Ovary (tissue), 10 donors: ENCODE measurements at places on chromosomes 1 and 21. TPM values are rescaled to one million over a fixed set of nuclear protein-coding genes. Genes with fewer than 3 reads are reported as not detected.

The ITLN2 gene
- 2.9 TPM for total RNA-seq

The NFIA gene
- total RNA-seq: 91.9 TPM

DNA sequence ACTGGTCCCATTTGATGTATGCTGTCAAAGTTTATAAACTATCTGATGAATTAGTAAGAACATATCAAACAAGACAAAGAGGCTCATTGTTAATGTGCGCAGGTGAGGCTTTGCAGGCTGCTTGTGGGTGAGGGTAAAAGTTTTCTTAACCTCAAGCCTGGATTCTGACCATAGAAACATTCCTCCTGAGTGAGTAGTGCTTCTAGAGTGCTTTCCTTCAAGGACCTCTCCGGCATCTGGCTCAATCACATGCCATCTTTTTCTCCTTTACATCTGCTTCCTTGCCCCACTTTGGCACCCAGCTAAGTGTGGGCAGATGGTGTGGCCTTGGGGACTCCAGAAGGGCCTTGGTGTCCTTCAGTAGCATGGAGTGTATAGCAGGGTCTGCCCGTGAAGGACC is 104.0 kb downstream of the ROR1 start:
- DNase-seq: no peak
- H3K27me3 ChIP-seq: no peaks in the 10 kb centered on the region
- H3K4me3 ChIP-seq: no peak overlapping the region
- no peaks in the 10 kb centered on the region for H3K36me3 ChIP-seq
- no peak overlapping the region for H3K27ac ChIP-seq

DNA sequence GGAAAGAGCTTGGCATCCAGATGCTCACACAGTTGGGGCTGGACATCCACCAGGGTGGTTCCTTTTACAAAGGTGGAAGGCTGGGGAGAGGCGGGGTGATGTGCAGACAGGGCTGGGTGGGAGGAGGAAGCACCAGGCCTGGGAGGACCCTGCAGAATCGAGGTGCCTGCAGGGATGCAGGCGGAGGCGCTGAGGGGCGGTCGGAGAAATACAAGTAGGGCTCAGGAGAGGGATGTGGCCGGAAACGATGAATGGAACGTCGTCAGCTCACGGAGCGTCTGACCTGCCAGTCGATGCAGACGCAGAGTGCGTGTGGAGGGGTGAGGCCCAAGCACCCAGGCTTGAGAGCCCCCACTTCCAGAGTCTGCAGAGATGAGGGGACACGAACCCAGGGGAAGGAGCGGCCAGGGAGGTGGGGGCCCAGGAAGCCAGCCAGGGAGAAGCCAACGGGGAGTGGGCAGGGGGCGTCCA is 63.4 kb downstream of the TRIM11 start:
- no peaks in the 10 kb centered on the region for H3K36me3 ChIP-seq
- no peaks in the 10 kb centered on the region for H3K4me1 ChIP-seq
- DNase-seq: peak; percentile 5
- no peaks in the 10 kb centered on the region for H3K27me3 ChIP-seq

The PHF13 gene
- 29.3 TPM for total RNA-seq

DNA sequence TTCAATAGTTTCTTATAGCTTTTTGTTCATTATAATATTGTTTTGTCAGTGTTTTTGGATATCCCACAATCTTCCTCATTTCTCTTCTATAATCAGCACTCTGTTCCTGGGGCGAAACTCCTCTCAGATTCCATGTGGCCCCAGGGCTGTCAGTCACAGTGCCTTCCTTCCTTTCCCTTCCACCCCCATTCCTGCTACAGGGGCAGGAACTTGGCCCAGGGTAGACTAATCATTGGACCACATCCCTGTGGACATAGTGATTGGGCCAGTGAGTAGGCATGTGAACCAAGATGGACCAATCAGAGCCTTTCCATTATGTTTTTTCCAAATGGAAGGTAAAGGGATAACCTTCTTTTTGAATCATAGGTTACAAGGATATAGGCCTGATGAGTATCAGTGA is 78.3 kb downstream of the PGM1 start:
- H3K36me3 ChIP-seq: no peaks in the 10 kb centered on the region
- DNase-seq: no peak
- H3K4me3 ChIP-seq: no peak overlapping the region
- H3K27me3 ChIP-seq: no peaks in the 10 kb centered on the region
- peaks cover 7% of the 10 kb centered on the region for H3K4me1 ChIP-seq

The HPCA gene
- 0.66 TPM for total RNA-seq

DNA sequence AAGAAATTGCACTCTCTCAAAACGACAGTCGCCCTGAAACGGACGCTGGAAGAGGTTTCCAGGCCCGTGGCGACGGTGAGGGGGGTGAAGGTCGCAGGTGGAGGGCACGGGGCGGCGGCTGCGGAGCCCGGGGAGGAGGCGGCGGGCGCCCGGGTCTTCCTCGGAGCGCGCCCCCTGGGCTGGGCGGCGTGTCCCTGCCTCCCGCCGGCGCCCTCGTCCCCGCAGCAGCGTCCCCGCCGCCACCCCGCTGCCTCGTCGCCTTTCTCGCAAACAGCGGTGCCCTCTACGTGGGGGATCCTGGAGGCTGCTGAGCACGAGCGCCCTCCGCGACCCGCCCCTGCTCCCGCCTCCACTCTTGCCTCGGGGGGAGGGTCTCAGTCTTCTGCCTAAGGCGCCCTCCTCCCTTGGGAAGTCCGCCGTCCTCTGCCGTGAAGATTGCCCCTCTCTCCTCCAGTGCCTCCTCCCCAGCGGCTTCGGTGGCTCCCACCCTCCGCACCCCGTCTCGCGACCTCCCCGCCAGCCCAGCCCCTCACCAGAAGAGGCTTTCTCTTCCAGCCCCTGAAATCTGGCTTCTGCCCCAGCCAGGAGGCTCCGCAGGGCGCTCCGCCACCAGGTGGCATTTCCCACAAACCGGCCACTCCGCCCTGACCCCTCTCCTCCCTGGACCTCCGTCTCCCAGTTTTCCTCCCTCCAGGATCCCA is 227.4 kb downstream of the SDCCAG8 start:
- no peaks in the 10 kb centered on the region for H3K36me3 ChIP-seq
- peak; percentile 38 for DNase-seq
- peak overlapping the region; percentile 15 for H3K4me3 ChIP-seq
- peak overlapping the region; percentile 5 for H3K27ac ChIP-seq

DNA sequence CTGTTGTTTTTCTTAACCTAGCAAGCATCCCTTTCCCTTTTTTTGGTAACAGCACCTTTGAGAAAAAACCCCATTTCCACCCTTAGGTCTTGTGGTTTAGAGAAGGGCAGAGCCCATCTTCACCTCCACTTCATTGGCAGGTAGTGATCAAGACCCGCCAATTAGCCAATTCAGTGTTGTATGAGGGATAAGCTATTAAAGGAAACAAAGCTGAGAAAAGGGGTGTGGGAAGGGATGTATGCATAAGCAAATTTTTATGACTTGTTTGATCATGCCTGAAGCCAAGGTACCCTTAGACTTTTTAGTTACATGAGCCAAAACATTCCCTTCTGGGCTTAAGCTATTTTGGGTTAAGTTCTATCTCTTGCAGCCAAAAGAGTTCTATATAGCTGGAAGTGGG is 3.6 kb upstream of the ZNF697 start:
- no peak overlapping the region for H3K27ac ChIP-seq
- peaks cover 13% of the 10 kb centered on the region for H3K4me1 ChIP-seq
- H3K4me3 ChIP-seq: no peak overlapping the region
- no peaks in the 10 kb centered on the region for H3K36me3 ChIP-seq
- no peak for DNase-seq
- H3K27me3 ChIP-seq: no peaks in the 10 kb centered on the region

The RUNX1 gene
- total RNA-seq: 11.5 TPM

The LCE1D gene
- total RNA-seq: not detected

The CACNA1E gene
- 0.15 TPM for total RNA-seq

DNA sequence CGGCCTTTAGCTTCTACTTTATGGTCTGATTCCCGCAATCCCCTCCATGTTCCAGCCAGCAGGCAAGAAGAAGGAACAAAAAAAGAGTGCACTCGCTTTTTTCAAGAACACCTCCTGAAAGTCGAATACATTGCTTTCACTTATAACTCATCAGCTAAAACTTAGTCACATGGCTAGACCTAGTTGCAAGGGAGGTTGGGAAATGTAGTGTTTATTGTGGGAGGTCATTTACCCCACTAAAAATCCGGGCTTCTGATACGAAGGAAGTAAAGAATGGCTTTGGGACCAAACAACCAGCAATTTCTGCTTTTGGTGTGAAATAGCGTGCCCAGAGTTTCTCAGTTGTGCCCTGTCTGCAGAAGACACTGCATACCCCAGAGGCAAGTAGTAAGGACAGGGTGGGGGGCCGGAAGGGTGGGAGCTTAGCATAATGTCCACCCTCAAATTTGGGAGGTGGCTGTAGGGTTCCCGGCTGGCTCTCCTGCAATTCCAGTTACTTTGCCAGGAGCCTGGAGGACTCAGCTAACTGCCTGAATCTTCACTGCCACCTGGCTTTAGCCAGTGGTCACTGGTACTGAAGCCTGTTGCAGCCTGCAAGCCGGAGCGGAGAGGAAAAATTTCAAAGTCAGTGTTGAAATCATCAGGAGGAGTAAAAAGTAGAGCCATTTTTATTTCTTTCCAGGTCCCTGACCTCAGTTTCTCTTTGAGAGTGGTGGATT is 57.7 kb upstream of the F3 start:
- no peak overlapping the region for H3K4me3 ChIP-seq
- peaks cover 1% of the 10 kb centered on the region for H3K4me1 ChIP-seq
- H3K36me3 ChIP-seq: no peaks in the 10 kb centered on the region
- no peaks in the 10 kb centered on the region for H3K27me3 ChIP-seq
- DNase-seq: peak; percentile 71

DNA sequence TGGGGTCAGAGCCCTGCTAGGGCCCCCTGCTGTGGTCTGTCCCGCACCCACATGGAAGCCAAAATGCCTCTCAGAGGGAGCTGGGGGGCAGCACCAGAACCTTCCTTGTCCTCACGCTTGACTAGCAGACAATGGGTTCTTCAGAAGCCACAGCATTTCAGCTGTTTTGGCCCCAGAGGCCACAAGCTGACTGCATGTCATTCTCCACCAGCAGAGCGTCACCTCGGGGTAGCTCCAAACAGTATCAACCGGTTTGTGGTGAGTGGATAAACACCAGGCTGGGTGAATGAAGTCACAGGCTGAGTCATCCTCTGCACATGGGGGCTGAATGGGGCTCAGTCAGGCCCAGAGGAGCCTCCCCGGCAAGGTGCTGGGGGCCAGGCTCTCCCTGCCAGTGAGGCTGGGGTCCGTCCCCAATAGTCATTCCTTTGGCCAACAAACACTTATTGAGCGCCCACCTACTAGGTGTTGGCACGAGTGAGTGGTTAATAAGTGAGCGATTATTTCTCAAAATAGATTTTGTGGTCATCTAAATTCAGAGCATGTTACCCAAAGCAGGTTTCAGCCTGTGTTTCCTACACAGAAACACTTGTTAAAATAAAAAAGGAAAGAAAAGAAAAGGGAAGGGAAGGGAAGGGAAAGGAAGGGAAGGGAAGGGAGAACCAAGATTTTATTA is 9.1 kb downstream of the OLIG1 start:
- no peaks in the 10 kb centered on the region for H3K4me1 ChIP-seq
- DNase-seq: no peak
- H3K27me3 ChIP-seq: no peaks in the 10 kb centered on the region
- H3K4me3 ChIP-seq: no peak overlapping the region
- H3K36me3 ChIP-seq: no peaks in the 10 kb centered on the region

GRCh38 chr1:30754684-30755171 is 2.8 kb downstream of the LAPTM5 start:
- no peak overlapping the region for H3K4me3 ChIP-seq
- no peak for DNase-seq
- no peak overlapping the region for H3K27ac ChIP-seq
- no peaks in the 10 kb centered on the region for H3K36me3 ChIP-seq
- no peaks in the 10 kb centered on the region for H3K27me3 ChIP-seq
- no peaks in the 10 kb centered on the region for H3K4me1 ChIP-seq

- no peak for DNase-seq
- H3K4me3 ChIP-seq: no peak overlapping the region
- no peaks in the 10 kb centered on the region for H3K27me3 ChIP-seq
- no peaks in the 10 kb centered on the region for H3K36me3 ChIP-seq
- no peaks in the 10 kb centered on the region for H3K4me1 ChIP-seq
- no peak overlapping the region for H3K27ac ChIP-seq
Measured at GRCh38 chr1:70970407-70970806, 77.2 kb downstream of the PTGER3 start.

GRCh38 chr1:7440154-7440553 is 330.9 kb upstream of the VAMP3 start:
- DNase-seq: no peak
- H3K36me3 ChIP-seq: no peaks in the 10 kb centered on the region
- no peaks in the 10 kb centered on the region for H3K4me1 ChIP-seq
- H3K27ac ChIP-seq: no peak overlapping the region
- H3K27me3 ChIP-seq: no peaks in the 10 kb centered on the region
- H3K4me3 ChIP-seq: no peak overlapping the region

DNA sequence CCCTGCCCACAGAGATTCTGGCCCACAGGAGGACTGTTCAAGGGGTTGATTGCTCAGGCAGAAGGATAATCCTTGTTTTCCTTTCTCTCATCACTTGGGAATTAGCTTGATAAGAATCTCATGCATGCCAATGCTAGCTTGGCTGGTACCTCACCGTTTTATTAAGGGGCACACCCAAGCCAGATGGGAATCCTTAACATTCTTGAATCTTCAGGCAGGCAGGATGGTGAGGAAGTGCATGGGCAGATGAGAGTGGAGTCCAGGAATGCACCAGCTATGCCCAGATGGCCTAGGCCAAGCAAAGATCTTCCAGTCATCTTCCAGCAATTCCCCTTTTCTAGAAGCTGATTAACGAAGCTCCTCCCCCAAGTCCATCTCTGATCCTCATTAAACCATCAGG is 4.1 kb upstream of the LCE7A start:
- H3K4me1 ChIP-seq: no peaks in the 10 kb centered on the region
- H3K36me3 ChIP-seq: no peaks in the 10 kb centered on the region
- H3K4me3 ChIP-seq: no peak overlapping the region

DNA sequence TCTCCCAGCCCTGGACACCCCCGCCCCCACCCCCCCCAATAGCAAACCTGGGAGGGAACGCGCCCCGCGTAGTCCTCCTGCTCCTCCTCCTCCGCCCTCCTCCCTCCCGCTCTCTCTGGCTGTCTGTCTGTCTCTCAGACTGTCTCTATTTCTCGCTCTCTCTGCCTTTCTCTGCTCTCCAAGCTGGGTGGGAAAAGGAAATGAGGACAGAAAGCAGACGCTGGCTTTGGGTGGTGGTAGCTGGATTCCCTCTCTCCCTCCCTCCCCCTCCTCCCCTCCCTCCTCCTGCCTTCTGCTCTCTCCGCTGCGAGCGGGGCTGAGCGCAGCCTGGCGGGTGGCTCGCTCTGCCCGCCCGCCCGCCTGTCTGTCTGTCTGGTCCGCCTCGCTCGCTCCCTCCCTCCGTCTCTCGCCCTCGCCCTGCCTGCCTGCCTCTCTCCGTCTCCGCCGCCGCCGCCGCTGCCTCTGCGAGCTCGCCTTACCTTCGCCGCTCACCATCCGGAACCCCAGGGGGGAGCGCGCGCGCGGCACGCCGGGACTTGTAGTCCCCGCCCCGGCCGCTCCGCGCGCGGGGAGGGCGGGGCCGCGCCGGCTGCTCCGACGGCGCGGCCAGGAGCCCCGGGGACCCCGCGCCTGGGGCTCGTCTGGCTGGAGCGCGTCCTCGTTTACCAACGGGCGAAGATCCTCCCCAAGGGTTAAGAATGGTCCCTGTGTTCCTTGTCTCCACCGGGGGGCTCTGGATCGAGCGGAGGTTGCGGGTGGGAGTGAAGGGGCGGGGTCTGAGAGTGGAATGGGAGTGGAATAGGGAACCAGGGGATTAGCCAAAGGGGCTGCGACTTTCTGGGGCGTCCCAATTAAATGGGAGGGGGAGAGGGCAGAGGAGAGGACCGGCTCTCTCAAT is at the start of gene AHDC1:
AHDC1 (minus strand) TSS at position 464 of the 898 bp plus-strand sequence. CDS start 52,029 bp downstream, outside the sequence.
- peak within 1 kb of the TSS; percentile 75 for H3K4me3 ChIP-seq
- no peaks in the 10 kb centered on the region for H3K27me3 ChIP-seq
- H3K4me1 ChIP-seq: peaks cover 12% of the 10 kb centered on the region
- peak within 1 kb of the TSS; percentile 86 for H3K27ac ChIP-seq
- no peaks in the 10 kb centered on the region for H3K36me3 ChIP-seq
